ENCODE measurements at places on chromosomes 16 and 17. TPM values are rescaled to one million over a fixed set of nuclear protein-coding genes. Genes with fewer than 3 reads are reported as not detected.

DNA sequence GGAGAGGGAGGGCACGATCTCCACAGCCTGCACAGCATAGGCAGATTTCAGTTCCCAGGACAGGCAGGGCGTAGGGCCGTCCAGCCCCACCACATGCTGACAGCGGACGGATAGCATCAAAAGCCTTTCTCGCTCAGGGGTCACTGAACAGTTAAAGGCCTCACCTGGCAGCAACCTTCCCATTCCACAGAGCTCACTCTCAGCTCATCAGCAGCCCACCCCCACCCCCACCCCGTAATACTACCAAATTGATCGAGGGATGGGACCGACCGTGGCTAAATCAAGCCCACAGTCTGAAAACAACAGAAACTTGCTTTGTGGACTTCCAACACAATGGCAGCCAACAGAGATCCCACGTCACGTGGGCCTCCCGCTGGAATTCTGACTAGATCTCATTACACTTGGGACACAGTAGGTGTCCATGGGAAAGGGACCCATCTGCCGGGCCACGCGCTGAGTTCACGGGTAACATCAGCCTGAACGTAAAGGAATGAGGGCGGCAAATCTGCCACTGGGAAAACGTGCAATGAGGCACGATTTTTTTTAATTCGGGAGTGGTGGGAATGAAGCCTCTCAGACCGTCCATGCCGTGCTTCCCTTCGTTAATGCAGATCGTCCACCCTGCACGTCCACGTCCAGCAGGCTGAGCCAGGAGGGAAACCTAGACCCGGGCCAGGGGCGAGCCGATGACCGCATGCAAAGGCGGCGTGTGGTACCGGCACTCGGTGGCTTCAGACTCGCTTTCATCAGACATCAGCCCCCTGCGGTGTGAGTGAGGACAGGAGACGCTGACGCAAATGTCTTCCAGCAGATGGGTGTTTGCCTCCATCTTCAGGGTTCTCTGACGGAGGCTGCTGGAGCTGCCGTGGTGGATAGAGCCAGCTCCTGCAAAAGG lies 92.1 kb downstream of the TBC1D16 start:
- peak; percentile 10 for DNase-seq
- H3K27ac ChIP-seq, result no peak overlapping the region
- H3K27me3 ChIP-seq, result no peaks in the 10 kb centered on the region
- no peak overlapping the region for H3K4me3 ChIP-seq
- H3K4me1 ChIP-seq, result no peaks in the 10 kb centered on the region

GRCh38 chr17:40107522-40108174 lies 7.3 kb upstream of the NR1D1 start:
- peak overlapping the region; percentile 93 for H3K27ac ChIP-seq
- H3K4me3 ChIP-seq, result peak overlapping the region; percentile 8
- peaks cover 77% of the 10 kb centered on the region for H3K4me1 ChIP-seq
- DNase-seq, result no peak

DNA sequence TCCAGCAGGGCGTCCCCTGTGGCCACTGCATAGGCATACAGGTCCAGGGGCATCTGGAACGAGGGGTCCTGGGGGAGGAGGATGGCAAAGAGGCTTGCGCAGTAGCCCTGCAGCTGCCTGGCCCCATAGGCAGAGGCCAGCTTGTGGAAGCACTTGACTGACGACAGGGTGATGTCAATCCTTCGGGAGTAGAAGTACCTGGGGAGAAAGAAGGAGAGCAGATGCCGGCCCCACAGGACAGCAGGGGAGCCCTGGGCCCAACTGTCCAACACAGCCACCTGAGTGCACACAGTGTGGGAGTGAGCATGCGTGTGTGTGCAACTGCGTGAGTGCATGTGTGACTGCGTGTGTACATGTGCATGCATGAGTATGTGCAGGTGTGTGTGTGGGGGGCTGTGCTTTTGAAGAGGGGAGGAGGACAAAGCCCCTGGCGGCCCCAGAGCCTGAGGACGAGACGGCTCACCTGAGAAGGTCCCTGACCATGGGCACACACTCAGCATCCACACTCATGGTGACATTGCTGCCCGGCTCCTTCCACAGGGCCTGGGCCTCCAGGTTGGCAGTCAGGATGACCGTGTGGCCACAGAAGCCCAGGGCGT lies 7.1 kb downstream of the LGALS3BP start:
- no peaks in the 10 kb centered on the region for H3K27me3 ChIP-seq
- no peak overlapping the region for H3K4me3 ChIP-seq
- no peak for DNase-seq
- H3K4me1 ChIP-seq, result peaks cover 35% of the 10 kb centered on the region
- peaks cover 6% of the 10 kb centered on the region for H3K36me3 ChIP-seq

DNA sequence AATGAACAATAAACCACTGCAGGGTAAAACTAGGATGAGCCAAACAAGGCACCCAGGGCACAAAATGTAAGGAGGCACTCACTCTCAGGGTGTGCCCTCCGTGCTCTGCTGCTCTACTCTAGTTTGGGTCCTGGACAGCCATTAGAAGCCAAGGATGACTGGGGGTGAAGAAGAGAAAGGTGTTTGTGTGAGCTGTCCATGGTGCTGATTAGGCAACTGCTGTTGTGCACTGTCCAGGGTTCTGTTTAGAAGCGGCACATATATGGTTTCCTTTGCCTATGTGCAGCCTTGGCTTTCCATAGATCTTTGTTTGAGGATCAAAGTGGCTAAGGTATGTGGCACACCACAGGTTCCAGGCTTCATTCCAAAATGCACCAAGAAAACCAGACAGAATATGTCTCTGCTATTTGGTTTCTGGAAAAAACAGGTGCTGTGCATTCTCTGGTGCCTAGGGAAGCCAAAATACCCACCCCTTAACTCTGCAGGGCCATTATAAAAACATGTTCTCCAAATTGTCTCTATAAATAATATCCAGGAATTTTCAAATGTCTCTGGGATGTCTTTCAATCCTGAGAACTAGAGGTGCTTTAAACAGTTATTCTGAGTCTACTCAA lies 123.5 kb downstream of the CBLN1 start:
- no peak overlapping the region for H3K27ac ChIP-seq
- peak; percentile 37 for DNase-seq
- H3K36me3 ChIP-seq, result no peaks in the 10 kb centered on the region
- no peaks in the 10 kb centered on the region for H3K4me1 ChIP-seq
- no peak overlapping the region for H3K4me3 ChIP-seq

DNA sequence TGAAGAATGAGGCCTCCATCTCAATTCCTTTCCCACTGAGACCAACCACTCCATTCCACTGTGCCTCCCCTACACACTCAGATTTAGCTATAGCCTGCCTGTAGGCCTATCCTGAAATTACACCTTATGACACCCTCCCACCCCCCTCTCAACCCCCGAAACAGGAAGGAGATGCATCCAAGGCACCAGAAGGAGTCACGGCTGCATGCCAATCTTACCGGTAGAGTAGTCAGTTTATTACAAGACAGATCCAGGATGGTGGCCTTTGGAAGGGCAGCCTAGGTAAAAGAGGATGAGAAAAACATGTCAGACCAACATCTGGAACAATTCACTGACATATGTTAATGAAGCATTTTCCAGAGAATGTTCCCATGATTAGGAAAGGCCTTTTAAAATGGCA lies 2.6 kb downstream of the LRRC59 start:
- DNase-seq, result no peak
- H3K36me3 ChIP-seq, result peaks cover 19% of the 10 kb centered on the region
- H3K27ac ChIP-seq, result peak overlapping the region; percentile 2
- peaks cover 20% of the 10 kb centered on the region for H3K4me1 ChIP-seq

DNA sequence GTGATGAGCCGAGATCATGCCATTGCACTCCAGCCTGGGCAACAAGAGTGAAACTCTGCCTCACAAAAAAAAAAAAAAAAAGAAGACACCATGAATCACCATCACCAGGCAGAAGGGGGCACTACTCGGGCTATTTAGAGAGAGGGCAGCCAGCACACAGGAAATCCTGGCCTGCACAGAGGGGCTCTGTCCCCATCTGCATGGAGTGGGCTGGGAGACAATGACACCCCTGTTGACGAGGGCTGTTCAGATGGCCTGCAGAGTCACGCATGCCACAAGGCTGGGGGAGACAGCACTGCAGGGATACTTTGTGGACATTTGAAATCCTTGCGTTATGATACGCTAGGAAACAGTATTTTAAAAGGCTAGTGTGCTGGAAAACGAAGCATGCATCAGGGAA lies 48.3 kb downstream of the CUEDC1 start:
- peak overlapping the region; percentile 31 for H3K27ac ChIP-seq
- H3K4me1 ChIP-seq, result peaks cover 44% of the 10 kb centered on the region
- no peak overlapping the region for H3K4me3 ChIP-seq
- no peak for DNase-seq
- no peaks in the 10 kb centered on the region for H3K36me3 ChIP-seq

- no peaks in the 10 kb centered on the region for H3K36me3 ChIP-seq
- H3K4me1 ChIP-seq, result peaks cover 50% of the 10 kb centered on the region
- no peak for DNase-seq
- H3K4me3 ChIP-seq, result no peak overlapping the region
- H3K27me3 ChIP-seq, result peaks cover 3% of the 10 kb centered on the region
- H3K27ac ChIP-seq, result peak overlapping the region; percentile 88
Observed at GRCh38 chr17:72614871-72615626, 477.4 kb downstream of the SLC39A11 start.

GRCh38 chr17:47804461-47804860 lies 17.1 kb downstream of the OSBPL7 start:
- DNase-seq, result no peak
- H3K4me3 ChIP-seq, result no peak overlapping the region
- H3K27me3 ChIP-seq, result peaks cover 37% of the 10 kb centered on the region
- peaks cover 9% of the 10 kb centered on the region for H3K36me3 ChIP-seq
- no peaks in the 10 kb centered on the region for H3K4me1 ChIP-seq

DNA sequence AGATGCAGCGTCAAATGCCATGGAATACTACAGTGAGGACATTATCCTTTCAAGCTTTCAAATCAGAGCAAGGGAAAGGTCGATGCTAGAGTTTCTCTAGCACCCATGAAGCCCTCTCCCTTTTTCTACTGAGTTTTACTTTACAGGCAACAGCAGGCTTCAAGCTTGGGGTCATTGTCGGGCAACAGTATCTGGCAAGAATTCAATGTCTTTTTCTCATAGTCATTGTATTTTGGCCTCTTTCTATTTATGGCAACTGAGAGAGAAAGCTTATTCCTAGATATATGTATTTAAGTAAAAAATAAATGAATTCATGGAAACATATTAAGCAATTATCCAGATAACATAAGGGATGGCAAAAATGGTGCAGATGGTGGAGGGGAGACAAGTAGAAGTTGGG lies 364 bp upstream of the CETP start:
- H3K27ac ChIP-seq, result no peak overlapping the region
- H3K4me1 ChIP-seq, result peaks cover 12% of the 10 kb centered on the region
- no peaks in the 10 kb centered on the region for H3K27me3 ChIP-seq
- no peak for DNase-seq
- H3K36me3 ChIP-seq, result no peaks in the 10 kb centered on the region
- no peak overlapping the region for H3K4me3 ChIP-seq

- H3K27ac ChIP-seq, result peak within 1 kb of the TSS; percentile 93
- peak within 1 kb of the TSS; percentile 30 for H3K4me3 ChIP-seq
- no peaks in the 10 kb centered on the region for H3K27me3 ChIP-seq
- no peaks in the 10 kb centered on the region for H3K36me3 ChIP-seq
- DNase-seq, result no peak
Observed at GRCh38 chr17:7355053-7355452, at the start of gene TMEM95. Gene TMEM95 (plus strand): TSS chr17:7355156. CDS start chr17:7355205, 49 bp downstream.

- H3K4me3 ChIP-seq, result peak overlapping the region; percentile 38
- peaks cover 46% of the 10 kb centered on the region for H3K4me1 ChIP-seq
- DNase-seq, result peak; percentile 61
- no peaks in the 10 kb centered on the region for H3K27me3 ChIP-seq
Observed at GRCh38 chr17:78351449-78352006, 8.3 kb downstream of the SOCS3 start.

- H3K4me3 ChIP-seq, result no peak overlapping the region
- peaks cover 21% of the 10 kb centered on the region for H3K4me1 ChIP-seq
- H3K36me3 ChIP-seq, result peaks cover 15% of the 10 kb centered on the region
Observed at GRCh38 chr17:42117397-42118125, 3.6 kb downstream of the KAT2A start.

DNA sequence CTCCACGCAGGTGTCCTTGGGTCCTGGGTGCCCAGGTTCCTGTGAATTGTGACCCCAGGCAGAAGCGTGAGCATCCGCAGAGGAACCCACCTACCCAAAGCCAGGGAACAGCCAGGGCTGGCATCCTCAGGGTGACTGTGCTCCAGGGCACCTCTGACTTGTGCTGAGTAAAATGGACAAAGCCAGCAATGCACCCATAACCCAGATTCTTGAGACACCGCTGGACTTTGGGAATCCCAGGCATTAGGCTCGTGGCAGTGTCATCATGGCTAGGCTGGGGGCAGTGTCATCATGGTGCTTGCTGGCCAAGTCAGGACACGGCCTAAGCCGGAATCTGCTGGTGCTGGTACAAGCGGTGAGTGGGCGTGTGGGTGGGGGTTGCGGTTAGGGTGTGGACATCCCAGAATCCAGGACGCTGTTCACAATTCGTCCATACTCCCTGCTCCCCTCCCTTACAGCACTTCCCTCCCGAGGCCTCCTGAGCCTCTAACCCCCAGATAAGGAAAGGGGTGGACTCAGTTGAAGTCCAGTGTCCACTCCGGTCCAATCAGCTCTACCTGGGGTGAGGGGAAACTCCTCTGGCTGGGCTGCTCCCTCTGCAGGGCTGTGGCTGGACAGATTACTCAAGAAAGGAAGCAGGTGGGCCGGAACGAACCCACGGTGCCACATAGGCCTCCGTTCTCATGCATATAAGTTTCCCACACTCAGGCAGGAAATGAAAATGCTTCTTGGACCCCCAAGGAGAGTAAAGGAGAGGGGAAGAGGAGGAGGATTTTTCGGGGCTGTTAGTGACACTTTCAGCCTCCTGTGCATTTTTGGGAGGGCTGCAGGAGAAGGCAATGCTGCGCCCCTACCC lies 138.9 kb downstream of the SEC14L1 start:
- peaks cover 26% of the 10 kb centered on the region for H3K4me1 ChIP-seq
- H3K27me3 ChIP-seq, result peaks cover 29% of the 10 kb centered on the region
- no peak for DNase-seq
- no peak overlapping the region for H3K27ac ChIP-seq
- peak overlapping the region; percentile 72 for H3K4me3 ChIP-seq

- H3K4me3 ChIP-seq, result no peak overlapping the region
- peaks cover 20% of the 10 kb centered on the region for H3K4me1 ChIP-seq
- no peak overlapping the region for H3K27ac ChIP-seq
- DNase-seq, result no peak
- no peaks in the 10 kb centered on the region for H3K36me3 ChIP-seq
Observed at GRCh38 chr17:43723697-43724359, 34.8 kb downstream of the SOST start.

GRCh38 chr17:4693416-4693815 lies 10.5 kb downstream of the PELP1 start:
- H3K36me3 ChIP-seq, result peaks cover 38% of the 10 kb centered on the region
- peaks cover 5% of the 10 kb centered on the region for H3K4me1 ChIP-seq
- DNase-seq, result no peak

The SDK2 gene
- total RNA-seq, result 31.8 TPM

The ABCA6 gene
- 0.79 TPM for total RNA-seq

The MT4 gene
- not detected for total RNA-seq

The GLTPD2 gene
- not detected for total RNA-seq

The GPS2 gene
- 52.4 TPM for total RNA-seq

The COTL1 gene
- total RNA-seq, result 106 TPM

The WSCD1 gene
- 1.5 TPM for total RNA-seq

The DNAH2 gene
- 0.18 TPM for total RNA-seq
